ENCODE measurements at places on chromosomes 6 and 20. TPM values are rescaled to one million over a fixed set of nuclear protein-coding genes. Genes with fewer than 3 reads are reported as not detected.

Gene CST3
- 272 TPM for polyA plus RNA-seq

Gene LCA5
- polyA plus RNA-seq: 0.43 TPM

Gene C6orf58
- 0.11 TPM for polyA plus RNA-seq

DNA sequence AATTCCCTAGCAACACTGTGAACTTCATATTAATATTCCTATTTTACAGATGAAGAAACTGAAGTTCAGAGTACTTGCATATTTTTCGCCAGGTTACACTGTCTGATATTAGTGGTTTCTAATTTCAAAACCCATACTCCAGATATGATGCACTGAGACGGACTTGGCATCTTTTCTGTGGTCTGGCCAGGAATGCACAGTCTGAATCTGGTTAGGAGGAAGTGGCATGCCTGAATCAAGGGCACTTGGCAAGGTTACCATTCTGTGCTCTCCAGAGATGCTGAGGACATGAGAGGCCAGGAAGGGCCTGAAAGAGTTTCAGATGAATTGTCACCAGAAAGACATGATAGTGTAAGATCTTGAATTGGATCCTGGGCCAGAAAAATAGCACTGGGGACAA is 150.1 kb downstream of the HAO1 start:
- no peak for DNase-seq

DNA sequence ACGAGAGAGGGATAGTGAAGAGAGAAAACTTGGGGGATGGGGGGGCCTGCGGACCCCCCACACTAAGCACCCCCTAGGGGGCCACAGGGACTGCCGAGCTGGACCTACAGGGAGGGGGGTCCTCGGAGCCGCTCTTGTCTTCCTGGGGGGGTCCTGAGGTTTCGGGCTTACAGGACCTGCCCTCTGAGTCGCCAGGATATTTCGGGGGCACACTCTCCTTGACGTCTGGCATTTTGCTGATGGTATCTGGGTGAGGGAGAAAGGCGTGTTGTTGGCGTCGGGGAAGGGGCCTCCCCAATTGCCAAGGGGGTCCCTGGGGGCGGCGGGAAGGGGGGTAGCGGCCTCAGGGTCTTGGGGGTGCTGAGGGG is 516 bp downstream of the TCP11 start:
- DNase-seq: no peak

- no peak for DNase-seq
Observed at GRCh38 chr6:108755257-108756240, 92.7 kb upstream of the ARMC2 start.
